Left lung (tissue), 14 donors: ENCODE measurements at places on chromosomes 1 and 21.

GRCh38 chr1:107327446-107327845 lies 186.6 kb downstream of the NTNG1 start:
- DNase-seq, result no peak

GRCh38 chr1:152191260-152191659 lies 32.2 kb upstream of the RPTN start:
- DNase-seq, result no peak

- DNase-seq, result no peak
Observed at GRCh38 chr1:172946814-172947507, 103.8 kb downstream of the TNFSF18 start.

DNA sequence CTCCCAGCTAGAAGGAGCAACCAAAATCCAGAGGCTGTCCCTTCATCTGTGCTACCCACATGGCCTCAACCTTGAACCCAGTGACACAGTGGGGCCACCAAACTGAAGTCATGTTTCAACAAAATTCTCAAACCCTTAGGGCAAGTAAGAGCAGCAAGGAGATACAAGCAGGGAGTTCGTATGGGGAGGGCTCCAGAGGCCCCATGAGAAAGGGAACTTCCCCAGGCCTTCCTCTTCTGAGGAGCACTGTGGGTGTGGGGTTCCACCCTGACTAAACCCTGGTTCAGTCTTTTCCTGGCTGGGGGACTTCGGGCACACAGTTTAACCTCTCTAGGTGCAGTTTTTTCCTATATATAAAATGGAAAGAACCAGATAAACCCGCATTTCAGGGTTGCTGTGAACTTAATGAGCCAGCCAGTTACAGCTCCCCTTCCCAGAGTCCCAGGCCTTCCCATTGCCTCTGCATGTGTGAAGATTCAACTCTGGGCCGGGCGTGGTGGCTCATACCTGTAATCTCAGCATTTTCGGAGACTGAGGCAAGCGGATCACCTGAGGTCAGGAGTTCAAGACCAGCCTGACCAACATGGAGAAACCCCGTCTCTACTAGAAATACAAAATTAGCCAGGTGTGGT lies 8.0 kb upstream of the THEMIS2 start:
- DNase-seq, result no peak

- DNase-seq, result no peak
Observed at GRCh38 chr21:33237486-33237885, 7.7 kb downstream of the IFNAR2 start.

DNA sequence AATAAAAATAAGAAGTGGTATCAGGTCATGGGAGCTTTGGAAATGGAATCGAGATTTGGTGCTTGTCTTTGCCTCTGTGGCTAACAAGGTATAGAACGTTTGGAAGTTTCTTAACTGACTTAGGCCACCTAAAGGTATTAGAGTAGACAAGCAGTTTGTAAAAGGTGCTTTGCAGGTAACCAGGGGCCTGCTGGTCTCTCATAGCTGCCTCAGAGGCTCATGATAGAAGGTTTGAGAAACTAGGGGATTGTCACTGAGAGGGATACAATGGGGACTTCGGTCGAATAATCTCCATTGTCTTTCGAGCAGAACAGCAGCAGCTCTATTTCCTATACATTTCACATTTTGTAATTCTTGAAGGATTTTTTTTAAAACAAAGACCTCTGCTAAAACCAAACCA lies 37.6 kb downstream of the C21orf91 start:
- DNase-seq, result no peak

DNA sequence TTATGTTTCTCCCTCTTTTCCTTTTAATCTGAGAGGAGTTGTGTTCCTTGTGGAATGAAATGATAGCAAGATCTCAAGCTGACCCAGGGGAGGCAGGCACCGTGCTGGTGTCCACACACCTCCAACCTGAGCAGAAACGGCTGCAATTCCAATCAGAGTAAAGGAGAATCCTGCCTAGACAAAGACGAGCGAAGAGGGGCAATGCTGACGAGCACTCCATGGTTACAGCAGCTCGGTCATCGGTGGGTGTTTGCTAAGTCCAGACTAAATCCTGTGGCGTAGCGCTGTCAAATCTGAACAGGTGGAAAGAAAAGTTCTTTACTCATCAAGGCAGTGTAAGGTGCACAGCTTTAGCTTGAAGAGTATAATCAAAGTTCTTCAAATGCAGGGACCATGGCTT lies 74.8 kb downstream of the PLD5 start:
- no peak for DNase-seq

GRCh38 chr1:26913389-26913753 lies 404 bp downstream of the NR0B2 start:
- no peak for DNase-seq

DNA sequence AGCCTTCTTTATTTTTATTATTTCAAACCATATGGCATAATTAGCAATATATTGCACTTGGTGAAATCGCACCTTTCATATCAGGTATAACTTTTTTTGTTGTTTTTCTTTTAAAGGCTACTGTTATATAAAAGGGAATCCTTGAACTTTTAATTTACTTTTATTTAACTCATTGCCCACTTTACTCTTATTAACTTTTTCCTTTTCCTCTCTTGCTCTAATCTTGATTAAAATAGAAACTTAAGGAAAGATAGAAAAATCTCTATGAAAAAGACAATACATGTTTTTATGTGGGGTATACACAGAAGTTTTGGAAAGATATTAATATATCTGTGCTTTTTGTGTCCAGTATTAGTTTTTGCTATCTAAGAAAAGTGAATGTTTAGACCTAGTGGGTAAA lies 805.8 kb downstream of the USP25 start:
- no peak for DNase-seq

- DNase-seq, result no peak
Observed at GRCh38 chr21:16535102-16535422, 805.3 kb downstream of the USP25 start.

GRCh38 chr21:23949493-23949892 lies 1657.8 kb downstream of the MRPL39 start:
- no peak for DNase-seq
